Stimulated activated CD4-positive, alpha-beta T cell treated with anti-CD3 and anti-CD28 coated beads, Interleukin-2, amount 100 ng/mL, for 4 hours (primary cell): ENCODE measurements at places on chromosomes 6 and 20.

DNA sequence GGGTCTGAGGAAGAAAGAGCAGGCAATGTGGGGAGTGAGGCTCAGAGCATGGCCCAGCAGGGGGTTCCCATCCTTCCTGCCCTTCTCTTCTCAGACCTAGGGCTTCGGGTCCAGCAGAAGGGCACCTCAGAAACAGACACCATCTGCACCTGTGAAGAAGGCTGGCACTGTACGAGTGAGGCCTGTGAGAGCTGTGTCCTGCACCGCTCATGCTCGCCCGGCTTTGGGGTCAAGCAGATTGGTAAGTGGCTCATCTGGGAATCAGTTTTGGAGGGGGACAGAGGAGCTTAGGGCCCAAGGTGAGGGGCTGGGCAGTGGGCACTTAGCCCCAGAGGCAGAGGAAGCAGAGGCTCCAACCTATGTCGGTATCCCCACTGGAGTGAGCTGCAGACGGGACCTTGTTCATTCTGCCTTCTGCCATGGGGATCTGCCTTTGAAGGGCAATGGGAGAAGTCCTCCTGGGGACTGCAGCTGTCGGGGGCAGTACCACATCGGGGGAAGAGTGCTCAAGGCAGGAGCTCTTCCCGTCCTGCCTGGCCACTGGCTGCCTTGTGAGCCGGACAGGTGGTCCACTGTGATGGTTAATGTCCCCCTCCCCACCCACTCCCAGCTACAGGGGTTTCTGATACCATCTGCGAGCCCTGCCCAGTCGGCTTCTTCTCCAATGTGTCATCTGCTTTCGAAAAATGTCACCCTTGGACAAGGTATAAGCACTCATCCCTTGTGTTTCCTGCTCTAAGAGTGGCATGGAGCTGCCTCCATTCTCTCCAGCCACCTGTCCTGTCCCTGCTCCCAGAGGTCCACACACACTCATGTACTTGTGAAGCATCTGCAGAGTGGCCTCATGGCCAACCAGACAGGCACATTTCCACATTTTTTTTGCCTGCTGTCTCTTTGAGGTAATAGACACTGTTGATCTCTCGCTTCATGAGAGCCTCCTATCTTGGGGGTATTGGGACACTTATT is 4.7 kb downstream of the CD40 start:
- no peak for DNase-seq

DNA sequence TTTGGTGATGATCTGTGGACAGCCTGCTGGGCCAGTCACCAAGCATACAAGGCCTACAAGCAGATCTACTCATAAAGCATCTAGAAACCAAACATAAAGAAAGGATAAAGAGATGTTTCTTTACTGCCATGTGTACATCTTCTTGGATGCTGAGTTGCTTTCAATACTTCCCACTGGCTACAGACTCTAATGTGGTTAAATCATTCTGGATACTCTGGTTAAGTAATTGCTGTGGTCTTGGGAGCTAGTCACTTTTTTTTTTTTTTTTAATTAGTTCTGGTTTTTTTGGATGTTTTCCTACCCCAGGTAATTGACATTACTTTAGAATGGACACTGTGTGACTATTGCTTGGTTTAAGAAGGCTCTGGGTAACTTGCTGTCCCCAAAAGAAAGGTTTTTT is 215.4 kb upstream of the RUNX2 start:
- no peak for DNase-seq

DNA sequence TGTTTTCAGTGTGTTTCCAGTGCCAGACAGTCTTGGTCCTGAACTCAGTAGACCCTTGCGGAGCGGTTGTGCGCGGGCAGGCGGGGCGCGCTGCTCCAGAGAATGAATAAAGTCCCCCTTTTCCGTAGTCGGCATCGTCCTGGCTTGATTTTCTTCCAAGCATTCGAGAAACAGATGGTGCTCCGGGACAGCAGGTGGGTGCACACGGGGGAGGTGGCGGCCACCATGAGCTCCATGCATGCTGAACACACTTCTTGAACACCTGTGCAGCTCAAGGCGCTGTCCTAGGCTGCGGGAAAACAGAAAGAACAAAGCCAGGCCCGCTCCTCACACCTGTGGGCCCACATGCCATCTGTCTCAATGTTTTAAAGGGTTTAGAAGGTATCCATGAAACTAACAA is 125.2 kb downstream of the TAF4 start:
- DNase-seq, result no peak

DNA sequence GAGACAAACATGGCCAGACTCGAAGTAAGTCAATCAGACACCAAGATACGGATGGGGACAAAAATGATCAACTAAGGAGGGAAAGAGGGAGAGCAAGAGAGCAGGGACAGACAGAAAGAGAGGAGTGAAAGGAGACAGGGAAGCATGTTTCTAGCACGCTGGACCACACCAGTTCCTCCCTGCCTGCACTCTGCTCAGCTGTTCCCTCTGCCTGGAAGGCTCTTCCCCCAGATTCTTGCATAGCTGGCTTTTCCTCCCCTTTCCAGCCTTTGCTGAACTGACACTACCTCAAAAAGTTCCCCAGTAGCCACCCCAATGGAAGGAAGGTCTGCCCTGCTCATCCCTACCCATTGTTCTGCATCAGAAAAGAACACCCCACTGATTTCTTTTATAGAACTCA is 185.9 kb downstream of the MAFB start:
- DNase-seq, result no peak

DNA sequence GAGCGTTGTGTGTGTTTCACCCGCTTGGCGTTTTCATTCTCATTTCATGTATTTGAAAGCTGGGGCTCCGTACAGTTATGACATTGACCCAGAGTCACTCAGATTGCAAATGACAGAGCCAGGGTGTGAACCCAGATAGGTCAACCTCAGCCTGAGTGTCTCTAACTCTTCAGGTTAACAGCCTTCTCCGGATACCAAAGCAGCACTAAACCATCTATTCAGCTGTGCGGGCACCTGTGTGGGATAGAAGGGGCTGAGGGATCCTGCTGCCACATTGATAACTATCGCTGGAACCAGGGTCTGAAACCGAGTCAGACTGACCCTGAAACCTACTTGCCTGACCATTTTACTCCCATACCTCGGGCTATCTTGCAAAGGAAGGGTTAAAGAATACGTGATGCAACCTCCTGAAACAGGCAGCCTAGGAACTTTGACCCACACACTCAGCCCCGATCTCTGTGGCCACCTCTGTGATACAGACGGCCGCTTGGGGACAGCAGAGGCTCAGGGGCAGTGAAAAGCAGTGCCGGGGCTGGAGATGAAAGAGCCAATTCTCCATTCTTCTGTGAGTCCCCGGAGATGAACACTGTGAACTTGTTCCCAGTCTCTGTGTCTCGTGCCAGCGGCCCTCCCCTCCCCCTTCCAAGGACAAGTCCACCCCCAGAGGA is 233.5 kb upstream of the QKI start:
- DNase-seq, result no peak

- no peak for DNase-seq
Measured at GRCh38 chr20:37907330-37907676, 4.4 kb downstream of the VSTM2L start.

- no peak for DNase-seq
Measured at GRCh38 chr6:19443411-19443810, 393.8 kb upstream of the ID4 start.

DNA sequence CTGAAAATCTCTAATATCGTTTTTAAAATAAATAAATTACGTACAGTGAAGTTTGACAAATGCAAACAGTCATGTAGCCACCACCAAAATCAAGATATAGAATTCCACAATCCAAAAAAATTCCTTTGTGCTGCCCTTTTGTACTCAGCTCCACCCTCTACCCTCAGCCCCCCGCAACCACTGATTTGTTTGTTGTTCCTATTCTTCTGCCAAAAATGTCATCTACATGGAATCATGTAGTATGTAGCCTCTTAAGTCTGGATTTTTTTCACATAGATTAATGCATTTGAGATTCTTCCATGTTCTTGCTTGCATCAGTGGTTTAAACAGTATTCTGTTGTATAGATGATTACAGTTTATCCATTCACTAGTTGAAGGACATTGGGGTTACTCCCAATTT is 8.5 kb upstream of the REPS1 start:
- no peak for DNase-seq

DNA sequence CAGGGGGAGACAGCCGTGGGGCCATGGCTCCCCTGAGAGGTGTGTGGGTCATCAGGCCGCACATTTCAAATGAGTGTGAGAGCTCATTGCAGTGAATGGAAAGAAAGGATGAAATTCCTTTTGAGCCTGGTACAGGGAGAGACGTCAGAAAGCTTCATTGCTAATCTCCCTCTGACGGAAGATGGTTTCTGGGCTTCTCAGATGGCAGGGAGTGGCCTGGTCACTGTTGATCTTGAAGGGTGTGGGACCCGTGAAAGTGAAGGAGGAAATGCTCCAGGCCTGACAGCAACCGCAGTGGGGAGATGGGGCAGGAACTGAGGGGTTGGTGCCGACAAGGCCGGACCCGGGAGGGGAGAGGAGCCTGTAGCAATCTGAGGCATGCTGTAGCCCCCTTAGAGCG is 127.4 kb downstream of the MYLK4 start:
- DNase-seq, result no peak

DNA sequence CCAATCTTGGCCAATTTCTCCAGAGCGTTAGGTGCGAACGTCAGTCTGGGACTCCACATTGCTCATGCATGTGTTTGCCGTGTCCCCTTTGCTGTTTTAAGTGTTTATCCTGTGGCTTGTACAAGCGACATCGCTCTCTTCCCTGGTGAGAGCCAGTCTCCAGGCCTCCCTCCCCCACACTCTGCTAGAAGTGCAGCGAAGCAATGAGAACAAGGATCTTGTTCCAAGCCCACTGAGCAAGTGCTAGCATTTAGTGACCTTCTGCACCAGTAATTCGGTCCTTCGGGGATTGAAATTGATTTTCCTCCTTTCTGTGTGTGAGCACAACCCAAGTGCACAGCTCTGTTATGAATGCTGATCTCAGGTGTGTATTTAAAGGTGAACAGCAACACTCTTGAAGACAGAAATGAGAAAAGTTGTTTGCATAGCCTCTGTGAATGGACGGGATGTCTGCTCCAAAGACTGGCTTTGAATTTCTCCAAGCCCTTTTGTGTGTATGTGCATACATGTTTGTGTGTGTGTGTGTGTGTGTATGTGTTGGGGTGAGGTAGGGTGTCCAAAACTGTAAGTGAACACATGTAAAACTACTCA is 29.0 kb downstream of the CD83 start:
- no peak for DNase-seq

DNA sequence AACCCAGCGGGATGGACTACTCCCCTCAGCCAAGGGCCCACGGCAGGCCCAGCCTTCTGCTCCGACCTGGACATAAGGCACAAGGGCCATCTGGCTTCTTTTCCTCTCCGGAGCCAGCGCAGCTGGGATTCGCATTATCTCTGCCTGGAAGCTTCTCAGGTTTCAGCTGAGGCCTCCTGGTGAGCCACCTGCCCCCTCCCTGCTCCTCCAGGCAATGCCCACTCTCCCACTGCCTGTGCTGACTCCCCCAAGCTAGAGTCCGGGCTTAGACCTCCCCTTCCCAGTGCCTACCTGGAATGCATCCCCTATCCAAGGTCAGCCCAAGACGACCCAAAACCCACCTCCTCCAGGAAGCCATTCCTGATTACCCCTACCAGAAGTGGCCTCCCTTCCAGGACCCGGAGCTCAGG is 60.7 kb downstream of the EZR start:
- no peak for DNase-seq

DNA sequence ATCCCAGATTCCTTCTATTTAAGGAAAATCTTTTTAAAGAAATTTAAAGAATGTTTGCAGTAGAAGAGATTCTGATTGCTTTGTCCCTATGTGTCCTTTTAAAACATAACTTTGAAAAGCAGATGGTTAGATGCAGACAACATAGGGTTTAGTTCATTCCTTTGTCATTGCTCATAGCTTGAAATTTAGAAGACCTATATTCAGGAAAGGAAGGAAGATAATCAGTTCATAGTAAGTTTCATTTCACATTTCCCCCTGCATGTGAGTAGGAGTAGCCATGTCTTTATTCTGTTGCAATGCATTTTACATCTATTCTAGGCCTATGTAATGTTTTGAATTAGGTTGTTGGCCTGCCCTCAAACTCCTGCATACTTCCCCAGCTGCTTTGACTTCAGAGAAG is 197.9 kb upstream of the GRIK2 start:
- no peak for DNase-seq

- no peak for DNase-seq
Measured at GRCh38 chr6:35141007-35141655, at the start of gene TCP11. Gene TCP11 (minus strand): TSS chr6:35141339. CDS start chr6:35140870, 469 bp downstream.

GRCh38 chr20:21453690-21454089 is 56.4 kb upstream of the NKX2-4 start:
- no peak for DNase-seq

- DNase-seq, result no peak
Measured at GRCh38 chr6:119934816-119935215, 585.3 kb upstream of the MAN1A1 start.

GRCh38 chr20:58069207-58069606 is 159.2 kb downstream of the ANKRD60 start:
- DNase-seq, result no peak

DNA sequence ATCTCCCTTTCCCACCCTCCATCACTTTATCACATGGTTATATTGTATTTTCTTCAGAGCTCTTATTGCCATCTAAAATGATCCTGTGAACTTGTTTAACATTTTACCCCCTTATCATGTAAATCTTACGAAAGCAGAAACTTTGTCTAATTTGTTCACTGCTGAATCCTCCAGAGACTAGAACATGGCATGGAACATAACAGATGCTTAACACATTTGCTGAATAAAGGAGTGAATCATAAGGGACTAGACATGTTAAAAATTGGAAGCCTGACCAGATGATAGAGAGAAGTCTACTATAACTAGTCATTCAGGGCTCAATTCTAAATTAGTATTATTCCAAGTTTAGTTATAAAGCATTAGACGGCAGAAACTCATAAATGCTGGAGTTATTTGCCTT is 73.3 kb downstream of the MAN1A1 start:
- DNase-seq, result no peak

DNA sequence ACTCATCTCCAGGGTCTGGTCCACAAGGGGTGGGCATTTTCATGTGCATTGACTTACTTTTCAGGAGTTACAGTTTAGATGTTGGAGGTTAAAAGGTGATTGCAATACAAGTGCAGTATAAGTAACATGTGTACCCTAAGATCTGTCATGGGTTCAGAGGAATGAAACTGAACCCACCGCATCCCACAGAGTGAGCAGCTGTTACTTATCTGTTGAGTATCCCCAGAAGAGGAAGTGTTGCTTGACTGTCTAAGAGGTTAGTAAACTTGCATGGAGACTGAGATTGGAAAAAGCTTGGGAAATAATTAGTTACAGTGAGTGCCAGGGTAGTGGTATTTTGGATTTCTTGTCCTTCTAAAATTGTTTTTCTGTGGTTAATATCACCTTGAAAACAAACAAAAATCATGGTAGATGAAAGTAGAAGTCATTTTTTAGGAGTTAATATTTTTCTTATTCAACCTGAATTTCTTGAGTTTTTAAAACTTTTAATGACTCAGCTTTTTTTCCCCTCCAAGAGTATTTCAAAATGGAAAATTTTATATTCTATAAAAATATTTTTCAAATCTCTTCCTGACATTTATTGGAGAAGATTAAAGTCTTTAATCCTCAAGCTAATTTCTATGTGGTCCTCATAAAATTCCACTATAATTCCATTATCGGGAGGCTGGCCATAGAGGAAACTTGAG is 306.1 kb downstream of the ZNF217 start:
- no peak for DNase-seq

- DNase-seq, result no peak
Measured at GRCh38 chr6:90973188-90973587, 386.3 kb upstream of the MAP3K7 start.
